ENCODE measurements at places on chromosomes 6 and 20.

DNA sequence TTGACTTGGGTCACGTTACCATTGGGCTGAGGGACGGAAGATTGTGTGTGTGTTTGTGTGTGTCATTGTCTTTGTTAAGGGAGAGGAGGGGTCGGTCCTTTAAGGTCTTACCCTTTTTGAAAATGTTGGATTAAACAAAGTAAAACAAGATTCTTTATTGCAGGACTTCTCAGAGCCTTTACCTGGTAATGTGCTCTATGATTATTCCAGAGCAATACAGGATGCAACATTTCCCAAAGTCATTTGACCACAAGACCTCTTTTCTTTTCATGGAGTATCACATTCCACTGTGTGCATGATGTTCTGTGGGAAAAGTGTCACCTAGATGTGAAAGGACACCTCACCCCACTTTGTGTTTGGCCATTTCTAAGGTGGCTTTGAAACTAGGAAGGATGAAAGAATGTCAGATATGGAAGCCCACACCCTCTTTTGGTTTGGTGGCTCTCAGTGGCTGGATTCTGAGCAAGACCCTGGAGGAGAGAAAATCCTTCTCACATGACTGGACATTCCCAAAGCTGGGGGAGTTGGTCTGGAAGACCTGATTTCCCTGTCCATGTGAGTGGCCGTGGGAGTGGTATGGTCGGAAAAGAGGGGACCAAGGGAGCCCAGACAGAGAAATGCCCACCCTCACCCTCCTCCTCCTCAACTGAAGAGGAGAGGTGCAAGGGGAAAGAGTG is 18.2 kb upstream of the ZNF831 start:
- no peak for DNase-seq
- peaks cover 34% of the 10 kb centered on the region for H3K4me1 ChIP-seq
- no peaks in the 10 kb centered on the region for H3K27me3 ChIP-seq
- H3K4me3 ChIP-seq = no peak overlapping the region
- H3K27ac ChIP-seq = no peak overlapping the region

- DNase-seq = no peak
- no peak overlapping the region for H3K4me3 ChIP-seq
- no peaks in the 10 kb centered on the region for H3K27me3 ChIP-seq
- no peak overlapping the region for H3K27ac ChIP-seq
- no peaks in the 10 kb centered on the region for H3K4me1 ChIP-seq
Observed at GRCh38 chr6:90179190-90180169, 117.2 kb downstream of the BACH2 start.

DNA sequence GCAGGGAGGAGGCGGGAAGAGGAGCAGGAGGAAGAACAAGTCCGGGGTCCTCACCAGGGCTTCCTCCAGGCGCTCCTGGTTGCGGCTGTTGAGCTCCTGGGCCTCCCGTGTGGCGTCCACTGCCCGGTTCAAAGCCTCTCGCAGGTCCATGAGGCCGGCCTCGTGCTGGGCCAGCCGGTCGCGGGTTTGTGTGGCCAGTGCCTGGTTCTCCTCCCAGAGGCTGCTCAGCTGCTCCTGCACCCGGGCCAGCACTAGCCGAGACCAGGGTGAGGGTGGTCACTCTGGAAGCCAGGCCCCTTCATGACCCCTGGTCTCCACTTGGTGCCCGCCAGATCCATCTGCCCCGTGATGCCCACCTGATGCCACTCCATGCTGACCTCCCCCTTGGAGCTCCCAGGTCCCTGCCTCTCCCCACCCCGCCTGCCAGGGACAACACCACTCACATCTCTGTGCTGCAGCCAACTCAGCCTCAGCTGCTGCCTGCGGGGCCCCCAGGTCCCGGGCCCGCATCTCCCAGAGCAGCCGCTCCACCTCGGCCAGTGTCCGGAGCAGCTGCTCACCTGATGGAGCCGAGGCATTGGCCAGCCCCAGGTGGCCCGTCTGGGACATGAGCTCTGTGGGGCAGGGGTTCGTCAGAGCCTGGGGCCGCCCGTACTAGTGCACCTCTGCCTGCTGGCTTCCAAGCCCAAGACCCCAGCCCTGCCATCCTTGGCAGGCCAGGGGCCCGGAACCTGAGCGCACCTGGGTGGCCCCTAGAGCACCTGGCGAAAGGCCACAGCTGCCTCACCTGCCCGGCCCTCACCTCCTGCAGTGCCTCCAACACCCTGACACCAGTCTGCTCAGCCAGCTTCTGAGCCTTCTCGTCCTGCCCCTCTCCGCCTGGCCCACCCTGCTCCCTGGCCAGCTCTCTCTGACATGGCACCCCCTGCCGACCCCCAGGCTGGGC is 15.9 kb downstream of the ADRM1 start:
- peaks cover 83% of the 10 kb centered on the region for H3K36me3 ChIP-seq
- H3K27me3 ChIP-seq = no peaks in the 10 kb centered on the region
- H3K4me3 ChIP-seq = no peak overlapping the region
- DNase-seq = no peak
- H3K27ac ChIP-seq = no peak overlapping the region

DNA sequence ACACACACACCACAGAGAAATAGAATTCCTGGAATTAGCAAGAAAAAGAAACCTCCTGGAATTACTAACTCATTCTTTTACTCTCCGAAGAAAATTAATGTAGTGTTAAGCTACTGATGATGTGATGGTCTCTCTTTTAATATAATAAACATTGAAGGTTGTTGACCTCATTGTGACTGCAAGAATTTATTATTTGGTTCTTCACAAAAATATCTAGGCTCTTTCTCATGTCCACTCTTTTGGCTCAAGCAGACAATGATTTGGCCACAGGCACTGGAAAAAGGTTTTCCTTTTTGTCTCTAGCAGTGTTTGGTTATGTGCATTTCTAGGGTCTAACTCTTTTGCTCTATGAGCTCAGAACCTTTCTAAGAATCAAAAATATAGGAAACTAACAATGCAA is 811.9 kb downstream of the TENT5A start:
- H3K4me3 ChIP-seq = no peak overlapping the region
- DNase-seq = no peak
- H3K4me1 ChIP-seq = no peaks in the 10 kb centered on the region
- no peaks in the 10 kb centered on the region for H3K36me3 ChIP-seq
- H3K27me3 ChIP-seq = no peaks in the 10 kb centered on the region
- no peak overlapping the region for H3K27ac ChIP-seq

GRCh38 chr20:63706852-63707557 is 771 bp downstream of the ARFRP1 start:
- H3K4me1 ChIP-seq = peaks cover 22% of the 10 kb centered on the region
- H3K27ac ChIP-seq = peak overlapping the region; percentile 86
- H3K4me3 ChIP-seq = peak overlapping the region; percentile 82
- H3K36me3 ChIP-seq = peaks cover 42% of the 10 kb centered on the region
